Astrocyte (in vitro differentiated cells and primary cell): ENCODE measurements at places on chromosomes 4 and X. TPM values are rescaled to one million over a fixed set of nuclear protein-coding genes. Genes with fewer than 3 reads are reported as not detected.

DNA sequence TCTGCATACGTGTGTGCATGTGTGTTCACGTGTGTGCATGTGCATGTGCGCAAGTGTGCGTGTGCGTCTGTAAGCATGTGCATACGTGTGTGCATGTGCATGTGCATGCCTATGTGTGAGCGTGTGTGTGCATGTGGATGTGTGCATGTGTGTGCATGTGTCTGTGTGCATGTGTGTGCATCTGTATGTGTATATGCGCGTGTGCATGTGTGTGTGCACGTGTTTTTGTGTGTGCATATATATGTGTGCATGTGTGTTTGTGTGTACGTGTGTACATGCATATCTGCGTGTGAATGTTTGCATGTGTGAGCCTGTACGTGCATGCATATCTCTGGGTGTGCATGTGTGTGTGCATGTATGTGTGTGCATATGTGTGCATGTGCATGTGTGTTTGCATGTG, 35.7 kb upstream of the DRD5 start:
- no peak for DNase-seq

DNA sequence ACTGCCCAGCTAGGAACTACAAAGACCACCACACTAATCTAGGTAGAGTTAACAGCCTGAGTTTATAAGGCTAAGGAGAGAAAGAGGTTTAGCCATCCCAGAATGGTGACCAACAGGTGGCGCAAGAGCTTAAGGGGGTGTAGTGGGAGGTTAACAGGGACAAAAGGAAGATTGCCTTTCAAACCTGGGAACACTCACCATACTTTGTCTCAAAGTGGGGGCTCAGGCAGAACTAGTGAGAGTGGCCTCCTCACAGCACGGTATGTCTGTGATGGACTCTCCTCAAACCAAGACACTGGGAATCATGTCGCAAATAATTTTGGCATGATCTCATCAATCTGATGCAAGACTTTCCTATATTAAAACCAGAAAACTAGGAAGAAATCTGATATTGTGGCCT, 23.4 kb downstream of the CCNI start:
- no peak for DNase-seq

The SPARCL1 gene
- total RNA-seq = 0.25 and 0.34 TPM in 2 replicates

The F8 gene
- total RNA-seq = 2.5 TPM in 2 replicates
